ENCODE measurements at places on chromosomes 5 and 9. TPM values are rescaled to one million over a fixed set of nuclear protein-coding genes. Genes with fewer than 3 reads are reported as not detected.

PTBP3 gene
- 49.5 TPM for total RNA-seq

DNA sequence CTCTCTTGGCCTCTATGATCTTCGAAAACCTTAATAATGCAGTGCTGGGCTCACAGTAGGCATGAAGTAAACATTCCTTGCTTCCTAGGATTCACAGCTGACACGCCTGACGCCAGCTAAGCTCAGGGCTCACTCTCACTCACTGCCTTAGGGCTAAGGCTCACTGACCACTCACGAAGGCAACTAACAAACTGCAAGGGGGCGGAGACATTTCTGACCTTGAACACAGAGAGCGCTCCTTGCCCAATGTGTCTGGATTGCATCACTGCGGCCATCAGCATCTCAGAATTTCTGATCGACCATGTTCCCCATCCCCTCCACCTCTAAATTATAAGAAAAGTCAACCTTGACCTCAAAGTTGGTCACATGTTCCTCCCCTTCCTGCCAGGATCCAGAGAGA, 372.6 kb downstream of the EBF1 start:
- DNase-seq, result no peak

- no peak for DNase-seq
These were observed 1000.5 kb downstream of the PTPRD start for GRCh38 chr9:9612270-9612669.

GRCh38 chr5:152864991-152865390, 459.9 kb upstream of the NMUR2 start:
- peak; percentile 0 for DNase-seq

- no peak for DNase-seq
These were observed 59.5 kb downstream of the PAPPA start for GRCh38 chr9:116212986-116213692.

DNA sequence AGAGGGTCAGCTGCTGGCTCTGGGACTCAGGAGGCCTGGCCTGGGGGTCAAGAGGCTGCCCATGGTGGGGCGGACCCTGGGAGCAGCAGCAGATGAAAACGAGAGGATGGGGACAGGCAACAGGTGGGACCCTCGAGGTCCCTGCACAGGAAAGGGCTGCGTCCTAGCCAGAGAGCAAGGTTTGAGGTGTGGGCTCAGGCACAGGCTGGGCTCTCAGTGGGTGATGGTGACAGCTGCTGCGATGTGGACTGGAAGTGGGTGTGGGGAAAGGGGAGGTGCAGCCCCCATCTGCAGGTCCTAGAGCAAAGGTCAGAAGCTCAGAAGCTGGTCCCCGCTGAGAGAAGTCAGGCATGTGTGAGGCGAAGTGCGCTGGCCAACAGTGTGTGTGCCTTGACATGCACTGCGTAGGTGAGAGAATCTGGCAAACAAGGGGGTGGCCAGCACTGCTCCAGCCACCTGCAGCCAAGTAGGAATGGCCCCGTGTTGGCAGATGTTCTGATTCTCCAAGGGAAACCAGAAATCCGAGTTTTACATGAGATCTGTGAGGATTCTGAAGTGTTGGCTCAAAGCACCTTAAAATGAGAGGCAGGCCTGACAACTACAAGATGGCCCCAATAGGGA, 85.7 kb downstream of the COL23A1 start:
- DNase-seq, result no peak

DNA sequence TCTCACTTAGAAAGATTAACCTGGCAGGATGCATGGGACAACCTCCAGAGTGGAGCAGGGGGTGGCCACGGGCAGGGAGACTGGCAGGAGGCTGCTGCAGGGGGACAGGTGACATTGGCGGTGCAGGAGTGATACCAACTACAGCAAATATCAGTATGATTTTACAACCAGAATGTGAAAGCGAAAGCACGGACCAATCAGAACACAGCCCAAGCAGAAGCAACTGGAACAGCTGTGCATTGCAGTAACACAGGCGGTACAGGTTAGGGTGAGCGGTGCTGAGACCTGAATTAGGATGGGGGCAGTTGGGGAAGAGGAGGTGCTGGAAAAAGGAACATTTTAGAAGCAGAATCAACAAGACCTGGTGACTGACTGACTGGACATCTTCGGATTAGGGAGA, 29.3 kb downstream of the POLR1E start:
- no peak for DNase-seq

- DNase-seq, result no peak
These were observed 44.8 kb downstream of the PLCXD3 start for GRCh38 chr5:41465493-41466171.

DNA sequence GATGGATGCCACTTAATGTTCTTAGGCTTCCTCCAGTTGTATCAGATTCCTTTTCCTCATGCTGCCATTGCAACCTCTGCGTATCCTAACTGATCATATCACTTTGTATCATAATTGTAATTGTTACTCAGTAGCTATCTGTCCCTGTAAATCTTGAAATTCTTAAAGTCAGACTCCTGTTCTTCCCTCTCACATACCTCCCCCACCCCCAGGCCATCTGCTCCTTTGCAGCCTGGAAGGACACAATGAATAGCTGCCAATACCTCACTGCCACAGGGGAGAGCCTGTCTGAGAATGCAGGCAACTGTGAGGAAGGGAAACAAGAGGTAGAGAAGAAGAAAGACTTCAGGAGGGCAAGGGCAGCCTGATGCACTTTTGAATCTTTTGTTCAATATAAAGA, 228.5 kb downstream of the ENC1 start:
- no peak for DNase-seq

IL13 gene
- not detected for total RNA-seq

DNA sequence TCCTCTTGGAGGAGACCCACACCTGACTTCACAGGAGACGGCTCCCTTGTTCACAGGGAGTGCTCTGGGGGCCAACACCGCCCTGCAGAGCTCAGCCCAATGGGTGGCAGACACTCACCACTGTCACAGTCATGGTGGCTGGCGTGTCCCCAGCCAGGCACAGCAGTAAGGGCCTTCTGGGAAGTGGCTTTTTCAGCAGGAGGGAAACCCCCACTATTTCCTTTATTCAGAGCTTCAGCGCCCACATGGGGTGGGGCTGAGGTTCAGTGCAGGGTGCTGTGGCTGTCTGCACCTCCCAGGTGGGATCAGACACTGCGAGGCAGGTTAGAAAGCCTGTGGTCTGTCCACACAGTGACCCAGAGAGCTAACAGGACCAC, 3.6 kb upstream of the SNAPC4 start:
- no peak for DNase-seq

DNA sequence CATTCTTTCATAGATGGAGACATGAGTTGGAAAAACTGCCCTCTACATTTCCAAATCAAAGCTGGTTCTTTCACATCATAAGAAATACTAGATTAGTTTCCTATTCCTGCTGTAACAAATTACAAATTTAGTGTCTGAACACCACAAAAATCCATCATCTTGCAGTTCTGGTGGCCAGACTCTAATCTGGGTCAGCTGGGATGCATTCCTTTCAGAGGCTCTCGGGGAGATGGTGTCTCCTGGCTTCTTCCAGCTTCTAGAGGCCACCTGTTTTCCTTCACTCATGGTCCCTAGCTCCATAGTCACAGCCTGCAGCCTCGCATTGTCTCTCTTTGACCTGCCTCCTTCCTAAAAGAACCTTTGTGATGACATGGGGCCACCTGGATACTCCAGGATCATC, 65.2 kb downstream of the RETREG1 start:
- DNase-seq, result no peak

- no peak for DNase-seq
These were observed 111.2 kb downstream of the SH3TC2 start for GRCh38 chr5:148951612-148952011.

IL17B gene
- not detected for total RNA-seq

FOXI1 gene
- total RNA-seq, result not detected

BTNL8 gene
- total RNA-seq, result 0.18 TPM

GRCh38 chr9:133869674-133870405, 122.3 kb downstream of the VAV2 start:
- no peak for DNase-seq

DNA sequence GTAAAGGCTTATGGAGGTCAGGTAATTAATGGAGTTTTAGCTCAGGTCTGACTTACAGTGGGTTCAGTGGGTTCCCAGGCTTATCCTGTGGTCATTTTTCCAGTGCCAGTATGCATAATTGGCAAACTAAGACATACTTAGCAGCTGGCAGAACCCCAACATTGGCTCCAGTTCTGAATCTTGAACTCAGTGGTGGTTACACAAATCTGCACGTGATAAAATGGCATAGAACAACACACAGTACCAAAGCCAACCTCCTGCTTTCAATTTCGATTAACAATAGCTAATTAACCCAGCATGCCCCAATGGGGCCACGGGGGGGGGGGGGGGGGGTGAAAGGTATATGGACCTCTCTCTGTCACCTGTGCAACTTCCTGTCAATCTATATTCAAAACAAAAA, 19.0 kb upstream of the BARX1 start:
- DNase-seq, result no peak

PCDHGA4 gene
- total RNA-seq, result 0.71 TPM

DNA sequence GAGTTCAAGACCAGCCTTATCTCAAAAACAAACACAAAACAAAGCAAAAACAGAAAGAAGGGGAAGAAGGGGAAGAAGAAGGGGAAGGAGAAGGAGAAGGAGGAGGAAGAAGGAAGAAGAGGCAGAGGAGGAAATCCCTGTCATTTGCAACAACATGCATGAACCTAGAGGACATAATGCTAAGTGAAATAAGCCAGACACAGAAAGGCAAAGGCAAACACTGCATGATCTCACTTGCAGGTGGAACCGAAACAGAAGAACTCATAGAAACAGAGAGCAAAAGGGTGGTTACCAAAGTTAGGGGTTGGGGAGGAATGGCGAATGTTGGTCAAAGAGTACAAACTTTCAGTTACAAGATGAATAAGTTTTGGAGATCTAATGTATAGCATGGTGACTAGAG, 135.4 kb downstream of the UGCG start:
- no peak for DNase-seq

All from HT1080 (cell line).